ENCODE measurements at places on chromosomes 16 and 17.

DNA sequence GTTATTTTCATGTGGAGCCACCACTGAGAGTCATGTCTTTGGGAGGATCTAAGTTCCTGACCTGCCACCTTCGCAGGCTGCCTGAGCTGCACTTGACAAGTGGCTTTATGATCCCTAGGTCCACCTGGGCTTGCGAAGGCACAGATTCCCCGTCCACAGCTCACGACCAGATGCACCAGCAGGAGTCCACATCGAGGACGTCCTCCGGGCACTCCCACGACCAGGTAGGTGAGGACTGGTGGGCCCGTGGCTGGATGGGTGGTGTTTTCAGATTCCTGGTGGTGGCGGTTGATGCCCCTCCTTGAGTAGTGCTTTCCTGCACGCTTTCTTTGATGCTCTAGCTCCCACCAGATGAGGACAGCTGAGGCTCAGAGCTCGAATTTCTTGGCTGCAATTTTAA, 14.8 kb downstream of the FAM234A start:
- no peak for DNase-seq

GRCh38 chr17:80382446-80382845, 32.5 kb upstream of the ENDOV start:
- no peak for DNase-seq

- no peak for DNase-seq
Measured at GRCh38 chr17:74711058-74711824, 1.5 kb downstream of the CD300LF start.

DNA sequence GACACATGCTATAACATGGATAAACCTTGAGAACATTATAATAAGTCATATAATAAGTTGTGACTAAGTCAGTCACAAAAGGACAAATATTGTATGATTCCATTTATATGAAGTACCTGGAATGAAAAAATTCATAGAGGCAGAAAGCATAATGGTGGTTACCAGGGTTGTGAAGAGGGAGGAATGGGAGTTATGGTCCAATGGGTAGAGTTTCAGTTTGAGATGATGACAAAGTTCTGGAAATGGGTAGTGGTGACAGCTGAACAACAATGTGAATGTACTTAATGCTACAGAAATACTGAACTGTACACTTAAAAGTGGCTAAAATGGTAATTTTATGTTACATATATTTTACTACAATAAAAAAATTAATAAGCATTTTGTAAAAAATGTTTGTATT, 49.7 kb downstream of the MYO1D start:
- DNase-seq, result no peak

GRCh38 chr17:7774055-7774521, 56.5 kb downstream of the DNAH2 start:
- DNase-seq, result no peak

- DNase-seq, result no peak
Measured at GRCh38 chr17:64533784-64534183, 27.0 kb downstream of the CEP95 start.

- no peak for DNase-seq
Measured at GRCh38 chr16:79810449-79811189, 210.1 kb upstream of the MAF start.

DNA sequence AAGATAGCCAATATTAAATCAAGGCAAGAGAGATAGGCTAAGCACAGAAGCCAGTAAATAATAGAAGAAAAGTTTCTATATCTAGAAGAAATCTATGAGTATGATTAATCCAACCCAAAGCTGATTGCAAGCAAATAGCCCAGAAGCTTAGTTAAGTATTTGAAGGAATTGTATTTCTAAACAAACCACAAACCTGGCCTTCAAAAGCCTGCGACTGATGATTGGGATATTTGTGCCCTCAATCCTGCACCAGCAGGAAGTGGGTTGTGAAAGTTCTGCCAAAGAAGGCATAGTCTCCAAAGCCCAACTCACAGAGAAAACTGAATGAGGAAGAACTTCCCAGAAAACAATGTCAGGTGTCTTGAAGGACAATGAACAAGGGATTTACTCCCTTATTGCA, 114.5 kb upstream of the C17orf78 start:
- DNase-seq, result no peak

- no peak for DNase-seq
Measured at GRCh38 chr16:68973611-68974120, 130.3 kb downstream of the TANGO6 start.

GRCh38 chr16:75742424-75743047, 16.2 kb upstream of the CPHXL start:
- DNase-seq, result no peak

GRCh38 chr17:57544834-57545463, 200.2 kb downstream of the CCDC182 start:
- DNase-seq, result no peak

DNA sequence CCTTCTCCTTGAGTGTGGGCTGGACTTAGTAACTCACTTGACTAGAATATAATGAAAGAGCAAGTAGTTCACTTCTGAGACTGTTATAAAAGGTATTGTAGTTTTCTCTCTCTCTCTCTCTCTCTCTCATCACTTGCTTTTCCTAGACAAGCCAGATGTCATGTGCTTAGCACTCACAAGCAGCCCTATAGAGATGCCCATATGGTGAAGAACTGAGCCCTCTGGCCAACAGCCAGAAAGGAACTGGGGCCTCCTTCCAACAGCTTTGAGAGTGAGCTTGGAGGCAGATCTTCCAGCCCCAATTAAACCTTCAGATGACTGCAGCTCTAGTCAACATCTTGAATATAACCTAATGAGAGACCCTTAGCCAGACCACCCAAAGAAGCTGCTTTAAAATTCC, 440.5 kb downstream of the GRIN2A start:
- no peak for DNase-seq

GRCh38 chr17:78081551-78081950, 47.0 kb downstream of the TMC6 start:
- DNase-seq, result no peak

DNA sequence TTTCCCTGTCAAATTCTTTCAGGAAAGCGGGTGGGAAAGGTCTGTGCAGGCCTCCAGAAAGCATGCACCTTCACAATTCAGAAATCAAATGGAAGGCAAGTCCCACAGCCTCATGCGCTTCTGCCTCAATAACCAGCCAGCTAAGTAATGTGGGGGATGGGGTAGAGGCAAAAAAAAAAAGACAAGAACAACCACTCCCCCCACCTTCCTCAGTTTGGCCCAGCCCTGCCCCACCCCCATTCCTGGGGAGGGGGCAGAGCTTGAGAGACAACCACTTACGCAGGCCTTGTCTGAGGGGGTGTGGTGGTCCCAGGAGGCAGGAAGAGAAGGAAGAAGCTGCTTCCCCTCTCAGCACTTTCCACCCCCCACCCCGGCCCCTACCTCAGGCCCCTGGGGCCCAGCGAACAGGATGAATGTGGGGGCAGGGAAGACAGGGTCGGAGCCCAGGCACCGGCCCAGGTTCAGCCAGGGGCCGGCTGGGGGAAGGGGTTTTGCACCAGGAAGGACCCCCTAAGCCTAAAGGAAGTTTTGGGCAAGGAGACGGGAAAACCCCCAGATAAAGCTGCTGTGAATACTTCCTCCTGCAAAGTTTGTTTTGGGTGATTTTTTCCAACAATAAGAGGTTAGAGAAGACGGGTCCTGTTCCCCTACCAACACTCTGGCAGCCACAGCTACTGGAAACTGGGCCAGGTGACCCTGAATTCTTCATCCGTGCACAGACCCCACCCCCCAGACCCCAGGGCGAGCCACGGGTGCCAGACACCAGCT, 1.2 kb downstream of the JUP start:
- DNase-seq, result no peak

DNA sequence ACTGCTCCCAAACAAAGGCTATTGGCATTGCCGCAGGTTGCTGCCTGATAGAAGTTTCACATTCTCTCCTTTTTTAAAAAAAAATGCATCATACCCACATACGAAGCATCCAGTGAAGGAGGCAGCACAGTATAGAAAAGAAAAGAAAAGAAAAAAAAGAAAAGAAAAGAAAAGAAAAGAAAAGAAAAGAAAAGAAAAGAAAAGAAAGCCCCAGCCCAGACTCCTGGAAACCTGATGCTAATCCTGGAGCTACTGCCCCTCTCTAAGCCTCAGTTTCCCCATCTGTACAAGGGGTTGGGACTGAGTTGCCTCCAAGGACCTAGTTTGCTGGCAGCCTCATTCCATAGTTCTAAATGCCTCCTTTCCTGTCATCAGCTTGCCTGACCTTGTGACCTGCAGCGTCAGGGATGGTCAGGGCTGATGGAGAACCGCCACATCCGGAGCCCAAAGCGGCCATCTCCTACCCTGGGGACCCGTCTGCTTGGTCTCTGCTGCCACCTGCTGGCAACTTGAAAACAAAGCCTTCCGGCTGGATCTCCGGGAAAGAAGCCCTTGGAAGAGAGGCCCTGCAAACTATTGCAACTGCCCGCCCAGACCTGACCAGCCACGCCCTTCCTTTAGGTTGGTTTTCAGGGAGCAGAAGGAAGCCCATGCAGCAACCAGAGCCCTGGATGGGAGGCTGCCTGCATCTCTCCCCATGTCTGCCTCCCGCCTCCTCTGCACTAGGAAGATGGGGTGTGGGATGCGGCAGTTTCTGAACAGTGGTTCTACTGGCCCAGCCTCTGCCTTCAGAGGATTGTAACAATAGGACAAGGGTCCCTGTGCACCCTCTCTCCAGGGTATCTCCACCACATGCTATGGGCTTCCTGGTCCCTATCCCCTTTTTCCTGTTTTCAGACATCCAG, 13.0 kb downstream of the AIPL1 start:
- DNase-seq, result no peak

GRCh38 chr17:73356561-73357170, 44.9 kb upstream of the CDC42EP4 start:
- DNase-seq, result no peak

GRCh38 chr17:39635614-39636176, 1.2 kb upstream of the STARD3 start:
- no peak for DNase-seq

DNA sequence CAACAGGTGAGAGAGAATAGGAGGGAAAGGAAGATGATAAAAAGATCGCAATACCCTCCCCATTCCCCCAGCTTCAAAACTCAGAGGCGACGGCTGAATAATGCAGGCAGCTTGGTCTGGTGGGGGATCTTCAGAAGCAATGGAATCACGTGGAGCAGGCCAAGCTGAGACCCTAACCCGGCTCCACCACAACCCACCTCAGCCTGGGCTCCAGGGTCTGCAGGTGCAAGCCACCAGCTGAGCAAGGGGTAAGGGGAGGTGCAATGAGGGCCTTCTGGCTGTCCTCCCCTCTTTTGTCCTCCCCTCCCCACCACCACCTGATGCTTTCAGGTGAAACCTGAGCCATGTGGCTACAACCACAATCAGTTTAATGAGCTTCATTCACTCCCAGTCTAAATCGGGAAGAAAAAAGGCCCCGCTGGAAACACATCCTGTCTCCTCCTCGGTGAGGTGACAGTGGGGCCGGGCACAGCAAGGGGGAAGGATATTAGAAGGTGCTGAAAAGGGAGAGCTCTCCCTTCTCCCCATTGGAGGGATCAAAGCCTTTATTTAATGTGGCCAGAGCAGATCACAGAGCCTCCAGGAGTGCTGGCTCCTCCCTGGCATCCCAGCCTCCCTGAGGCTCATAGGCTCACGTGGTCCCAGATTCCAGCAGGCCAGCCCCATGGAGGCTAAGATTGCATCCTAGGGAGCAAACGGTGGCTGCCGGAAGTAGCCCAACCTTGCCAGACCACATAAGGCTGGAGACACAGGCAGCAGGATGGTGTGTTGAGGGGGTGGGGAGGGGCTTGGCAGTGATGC, 261.0 kb downstream of the SOX9 start:
- no peak for DNase-seq

- no peak for DNase-seq
Measured at GRCh38 chr16:14057878-14058382, 13.2 kb upstream of the MRTFB start.

- DNase-seq, result no peak
Measured at GRCh38 chr16:66988197-66988788, at the start of gene CES4A. CES4A (plus strand) TSS chr16:66988589; CDS start chr16:66988773, 184 bp downstream.

DNA sequence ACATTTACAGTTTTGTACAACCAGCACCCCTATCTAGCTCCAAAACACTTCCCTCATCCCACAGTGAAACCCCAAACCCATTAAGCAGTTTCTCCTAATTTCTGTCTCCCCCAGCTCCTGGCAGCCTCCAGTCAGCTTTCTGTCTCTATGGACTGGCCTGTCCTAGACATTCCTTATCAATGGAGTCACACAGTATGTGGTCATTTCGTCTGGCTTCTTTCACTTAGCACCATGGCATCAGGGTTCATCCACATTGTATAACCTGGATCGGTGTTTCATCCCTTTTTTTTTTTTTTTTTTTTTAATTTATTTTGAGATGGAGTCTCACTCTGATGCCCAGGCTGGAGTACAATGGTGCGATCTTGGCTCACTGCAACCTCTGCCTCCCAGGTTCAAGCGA, 68.5 kb downstream of the ZDHHC7 start:
- no peak for DNase-seq

- DNase-seq, result no peak
Measured at GRCh38 chr16:69626256-69626655, 60.5 kb downstream of the NFAT5 start.

DNA sequence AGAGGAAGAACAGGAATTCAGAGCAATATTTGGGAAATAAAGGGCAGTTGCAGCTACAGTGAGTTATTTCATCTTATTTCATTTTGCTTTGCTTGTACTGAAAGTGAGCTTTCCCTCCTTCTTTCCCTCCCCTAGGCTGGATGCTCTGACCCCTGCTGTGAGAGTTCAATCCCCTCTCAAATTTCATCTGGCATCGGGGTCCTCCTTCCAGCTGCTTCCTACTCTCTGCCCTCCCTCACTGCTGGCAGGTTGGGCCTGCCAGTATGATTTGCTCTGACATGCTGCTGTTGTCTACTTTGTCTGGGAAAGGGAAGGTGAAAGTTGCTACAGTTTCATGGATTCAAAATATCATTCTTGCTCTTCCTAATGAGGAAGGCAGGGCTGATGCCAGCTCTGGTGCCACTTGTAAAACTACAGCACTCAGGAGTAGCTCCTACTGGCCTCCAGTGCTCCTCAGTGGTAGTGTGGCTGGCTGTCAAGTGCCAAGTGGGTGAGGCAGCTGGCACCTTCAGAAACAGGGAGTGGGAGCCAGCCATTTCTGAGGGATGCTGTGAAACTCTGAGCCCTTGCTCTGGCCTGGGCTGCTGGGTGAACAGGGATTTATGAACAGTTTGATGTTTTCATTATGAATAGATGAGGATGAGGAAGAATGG, 408.6 kb downstream of the HAPSTR1 start:
- no peak for DNase-seq

GRCh38 chr17:29592850-29593551, at the start of gene ANKRD13B:
ANKRD13B (plus strand) TSS chr17:29593132; CDS start chr17:29593622, 490 bp downstream.
- DNase-seq, result no peak

- DNase-seq, result no peak
Measured at GRCh38 chr17:55264278-55264644, 499 bp upstream of the HLF start.

Data from SK-N-MC (cell line).